ENCODE measurements at places on chromosomes 7 and 10.

GRCh38 chr10:75841266-75841665, 409.8 kb downstream of the LRMDA start:
- no peak for DNase-seq

DNA sequence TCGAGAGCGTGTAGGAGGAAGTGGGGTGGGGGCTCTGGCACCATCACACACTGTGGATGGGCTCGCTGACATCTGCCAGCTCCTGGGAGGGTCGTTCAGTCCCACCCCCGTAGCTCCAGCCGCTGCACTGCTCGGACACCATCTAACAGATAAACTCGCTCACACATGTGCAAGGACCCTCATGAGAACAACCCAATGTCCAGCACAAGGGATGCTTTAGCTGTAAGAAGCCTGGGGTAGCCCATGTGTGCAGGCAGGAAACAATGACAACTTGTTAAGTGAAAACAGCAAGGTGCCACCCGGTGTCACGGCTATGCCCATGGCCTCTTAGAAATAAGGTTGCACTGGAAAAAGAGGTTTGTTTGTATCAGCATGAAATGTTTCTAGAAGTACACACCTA, 14.1 kb downstream of the OGDHL start:
- DNase-seq = no peak

DNA sequence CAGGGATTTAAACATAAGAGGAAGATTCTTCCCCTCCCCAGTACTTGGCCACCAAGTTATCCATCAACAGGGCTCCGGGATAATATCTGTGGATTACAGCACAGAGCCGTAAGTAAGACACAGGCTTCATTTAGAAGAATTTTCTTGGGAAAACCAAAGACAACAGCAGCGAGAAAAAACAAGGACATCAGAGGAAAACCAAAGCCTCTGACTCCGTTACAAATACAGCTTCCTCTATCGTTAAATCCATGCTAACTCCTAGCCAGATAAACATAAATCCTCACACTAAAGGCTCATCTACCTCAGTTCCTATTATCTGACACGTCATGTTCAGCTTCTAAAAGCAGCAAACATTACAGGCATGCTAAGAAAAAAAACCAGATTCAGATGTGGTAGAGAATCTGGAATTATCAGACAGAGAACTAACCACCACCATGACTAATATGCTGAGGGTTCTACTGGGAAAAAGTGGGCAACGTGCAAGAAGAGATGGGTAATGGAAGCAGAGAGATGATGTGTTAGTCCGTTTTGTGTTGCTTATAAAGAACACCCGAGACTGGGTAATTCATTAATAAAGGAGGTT, 48.4 kb downstream of the BRI3 start:
- DNase-seq = no peak

- no peak for DNase-seq
These were observed 76.6 kb downstream of the RBM33 start for GRCh38 chr7:155721056-155721455.

DNA sequence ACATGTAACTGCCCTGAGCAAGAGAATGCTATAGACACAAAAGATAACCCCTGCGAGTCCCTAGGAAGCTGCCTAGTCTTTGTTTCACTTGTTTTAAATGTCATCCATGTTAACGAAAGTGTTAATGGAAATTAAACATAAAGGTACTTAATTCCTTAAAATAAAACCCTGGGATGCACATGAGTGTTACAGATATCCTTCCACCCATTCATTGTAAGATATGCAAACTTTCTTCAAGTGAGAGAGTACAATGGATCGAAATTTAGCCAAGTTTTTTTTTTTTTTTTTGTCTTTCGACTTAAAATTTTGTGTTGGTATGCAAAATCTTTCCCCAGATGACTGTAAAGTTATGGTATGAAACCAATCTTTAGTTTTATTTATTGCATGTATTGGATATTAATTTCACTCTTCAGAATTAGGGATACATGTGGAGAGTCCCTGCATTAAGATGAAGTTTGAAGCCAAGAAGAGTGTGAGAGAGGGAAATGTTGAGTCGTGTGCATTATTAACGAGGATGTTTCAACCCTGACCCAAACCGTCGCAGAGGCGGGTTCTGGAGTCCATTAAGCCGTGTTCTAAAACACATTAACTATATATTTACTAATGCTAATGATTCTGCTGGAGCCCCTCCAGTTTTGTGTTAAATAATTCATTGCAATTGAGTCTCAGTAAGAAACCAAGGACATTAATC, 1.6 kb downstream of the CDK14 start:
- no peak for DNase-seq

DNA sequence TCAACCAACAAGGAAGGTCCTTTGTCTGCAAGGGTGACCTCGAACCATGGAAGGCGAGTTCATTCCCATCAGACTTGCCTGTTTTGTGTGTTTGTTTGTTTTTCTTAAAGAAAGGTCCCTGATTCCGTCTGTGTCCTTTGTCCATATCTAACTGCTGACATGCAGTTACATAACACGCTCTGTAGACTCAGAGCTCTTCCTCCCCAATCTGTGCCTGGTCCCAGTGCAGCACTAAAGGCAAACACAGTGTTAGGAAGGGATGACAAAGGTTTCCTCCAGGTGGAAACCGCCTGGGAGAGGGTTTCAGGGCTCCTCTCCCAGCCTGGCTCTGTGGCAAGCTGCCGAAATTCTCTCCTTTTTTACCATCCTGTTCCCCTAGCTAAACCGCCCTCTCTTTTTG, 13.4 kb downstream of the JCAD start:
- DNase-seq = no peak

GRCh38 chr10:95755511-95756004, 405 bp upstream of the ENTPD1 start:
- no peak for DNase-seq

DNA sequence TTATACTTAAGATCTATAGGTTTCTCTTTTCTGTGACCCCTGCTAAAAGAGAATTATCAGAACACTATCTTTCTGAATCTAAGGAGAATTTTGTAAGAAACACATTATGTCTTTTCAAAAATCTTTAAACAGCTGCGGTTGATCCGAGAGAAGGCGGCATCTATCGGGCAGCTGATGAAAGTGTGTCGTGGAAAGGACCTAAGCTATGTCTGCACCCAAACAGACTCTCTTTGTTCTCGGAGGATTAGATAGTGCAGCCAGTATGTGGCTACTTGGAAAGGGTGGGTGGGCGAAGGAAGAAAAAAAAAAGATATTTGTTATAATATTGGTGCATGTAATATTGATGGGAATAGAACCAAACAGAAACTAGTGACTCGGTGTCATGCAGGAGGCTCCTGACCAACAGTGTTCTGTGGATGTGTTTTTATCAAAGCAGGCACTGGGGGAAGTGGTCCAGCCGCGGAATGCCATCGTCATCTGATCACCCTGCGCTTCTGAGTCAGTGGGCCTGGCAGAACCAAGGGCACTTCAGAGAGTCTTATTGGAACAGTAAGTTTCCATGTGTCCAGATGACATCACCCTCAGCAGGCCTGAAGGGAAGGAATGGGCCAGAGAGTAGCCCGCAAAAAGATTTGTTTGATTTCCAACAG, 509.7 kb upstream of the AKR1E2 start:
- no peak for DNase-seq

- DNase-seq = no peak
These were observed 1.1 kb downstream of the DENND2A start for GRCh38 chr7:140639366-140640053.

DNA sequence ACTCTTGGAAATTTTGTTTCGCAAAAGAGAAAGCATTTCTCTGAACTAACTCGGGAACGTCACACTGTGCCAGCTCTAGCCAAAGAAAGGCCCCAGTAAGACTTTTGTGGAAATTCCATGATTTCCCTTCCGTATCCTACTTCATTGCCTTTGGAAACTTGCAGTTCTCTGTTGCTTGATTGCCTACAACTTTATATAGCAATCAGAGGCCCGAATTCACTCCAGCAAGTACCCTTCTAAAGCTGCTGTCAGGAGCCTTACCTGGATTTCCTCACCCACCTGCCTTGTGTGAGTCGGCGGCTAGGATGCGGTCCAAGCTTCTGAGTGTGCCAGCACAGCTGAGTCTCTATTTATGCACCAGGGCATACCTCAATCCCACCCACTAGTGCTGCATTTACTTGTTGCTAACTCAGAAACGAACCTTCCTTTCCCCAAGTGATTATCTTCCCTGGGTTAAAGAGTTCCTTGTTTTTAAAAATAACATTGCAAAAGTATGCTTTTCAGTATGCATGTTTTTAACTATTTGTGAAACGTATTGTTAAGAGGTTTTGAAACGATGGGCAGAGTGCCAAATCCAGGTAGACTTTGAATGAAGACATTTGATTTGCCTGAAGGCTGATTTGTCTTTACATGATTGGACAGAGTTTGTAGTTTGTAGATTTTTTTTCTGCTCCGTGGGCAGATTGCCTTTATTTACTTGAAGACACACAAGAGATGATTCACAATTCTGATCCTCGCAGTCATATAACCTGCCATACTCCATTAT, at the start of gene AGR2:
Gene AGR2, minus strand, starts transcription at position 326 of the 766 bp plus-strand sequence. CDS start 3,203 bp downstream, outside the sequence.
- DNase-seq = no peak

DNA sequence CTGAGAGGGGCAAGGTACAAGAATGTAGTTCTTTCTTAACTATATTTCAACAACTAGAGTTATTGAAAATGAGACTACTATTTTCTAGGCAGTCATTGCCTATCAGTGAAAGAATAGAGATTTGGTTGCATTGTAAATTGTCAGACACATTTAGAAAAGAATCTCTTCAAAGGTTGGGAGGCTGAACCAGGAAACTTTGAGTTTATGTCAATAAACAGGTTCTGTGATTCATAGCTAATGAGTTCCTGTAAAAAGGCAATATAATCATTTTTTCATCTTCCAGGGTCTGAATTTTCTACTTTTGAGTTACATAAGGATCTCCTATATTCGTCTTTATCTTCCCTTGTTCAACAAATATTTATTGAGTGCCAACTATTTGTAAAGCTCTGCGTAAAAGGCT, 47.1 kb downstream of the MAGI2 start:
- DNase-seq = no peak

DNA sequence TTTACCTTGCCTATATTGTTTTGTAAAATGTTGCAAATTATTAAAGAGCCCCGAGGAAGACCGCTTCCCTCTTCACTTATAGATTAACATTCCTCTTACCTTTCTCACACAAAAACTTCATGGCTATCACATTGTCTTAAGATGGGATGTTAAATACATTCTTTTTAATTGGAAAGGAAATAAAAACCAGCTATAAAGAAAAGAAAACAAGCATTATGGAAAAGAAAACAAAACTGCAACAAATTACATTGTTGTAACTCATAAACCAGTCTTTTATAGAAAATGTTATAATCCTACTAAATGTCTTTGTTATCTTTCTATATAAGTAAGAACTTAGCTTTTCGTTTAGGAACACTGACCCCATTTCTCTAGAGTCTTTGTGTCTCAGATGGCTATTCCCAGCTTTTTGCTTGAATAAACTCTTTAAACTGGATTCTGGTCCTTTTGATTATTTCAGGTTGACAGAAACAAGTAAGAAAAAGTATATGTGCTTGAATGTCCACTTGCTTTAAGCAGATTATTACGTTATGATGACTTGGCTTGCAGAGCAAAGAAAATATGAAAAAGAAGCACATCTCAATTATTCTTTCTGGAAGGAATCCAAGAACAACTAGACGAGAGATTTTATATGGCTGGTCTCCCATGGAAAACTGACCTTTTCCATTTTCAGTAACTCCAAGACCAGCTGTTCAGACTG, 128.2 kb downstream of the AKR1D1 start:
- no peak for DNase-seq

GRCh38 chr7:144525956-144526355, 122.5 kb upstream of the NOBOX start:
- DNase-seq = no peak

DNA sequence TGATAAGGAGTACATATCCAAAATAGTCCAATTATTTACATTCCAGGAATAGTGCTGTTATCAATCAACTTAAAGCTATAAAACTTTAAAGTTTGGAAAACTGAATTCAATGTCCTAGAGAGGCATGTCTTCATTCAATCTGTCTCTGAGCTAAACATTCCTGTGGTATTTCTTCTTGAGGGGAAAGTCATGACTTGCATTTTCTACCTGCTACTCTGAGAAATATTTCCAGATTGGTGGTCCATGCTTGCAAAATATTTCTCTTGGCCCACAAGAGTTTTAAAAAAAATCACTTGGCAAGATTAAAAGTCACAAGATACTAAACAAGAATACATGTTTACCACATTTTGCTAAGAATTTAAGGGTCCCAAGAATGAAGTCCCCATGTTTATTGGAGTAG, 63.6 kb upstream of the HGF start:
- no peak for DNase-seq

- no peak for DNase-seq
These were observed 785.4 kb downstream of the IPMK start for GRCh38 chr10:57482259-57482658.

- no peak for DNase-seq
These were observed 357.4 kb downstream of the ABCA13 start for GRCh38 chr7:48528646-48529045.

DNA sequence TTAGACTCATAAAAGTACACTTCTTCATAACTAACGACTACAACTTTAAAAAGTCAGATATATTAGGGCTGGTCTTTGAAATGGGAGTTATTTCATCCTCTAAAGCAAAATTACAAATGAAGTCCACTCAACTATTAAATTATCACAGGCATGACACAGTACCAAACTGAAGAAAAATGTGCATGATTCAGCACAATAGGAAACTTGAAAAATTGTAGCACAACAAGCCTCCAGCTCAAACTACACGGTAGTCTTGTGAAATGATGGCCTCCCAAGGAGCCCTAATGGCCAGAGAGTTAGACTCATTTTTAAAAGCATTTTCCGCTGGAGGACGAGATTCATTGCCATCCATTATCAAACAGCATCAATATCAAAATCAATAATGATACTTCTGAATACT, 76.4 kb downstream of the MAGI2 start:
- no peak for DNase-seq

DNA sequence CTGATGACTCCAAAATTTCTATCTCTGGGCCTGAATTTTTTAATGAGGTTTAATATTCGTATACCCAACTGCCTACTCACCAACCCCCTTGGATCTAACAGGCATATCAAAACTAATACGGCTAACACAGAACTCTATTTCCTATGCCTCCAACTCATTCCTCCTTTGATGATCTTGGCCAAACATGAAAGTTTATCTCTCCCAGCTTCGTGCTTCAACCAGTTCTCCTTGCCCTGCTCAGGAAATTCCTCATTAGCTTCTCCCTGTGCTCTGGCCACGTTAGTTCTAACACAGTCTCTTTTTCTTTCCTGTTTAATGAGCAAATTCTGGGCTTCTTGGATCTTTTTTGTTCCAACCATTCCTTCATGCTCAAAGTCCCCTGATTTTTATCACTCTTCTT, 138.9 kb upstream of the PTN start:
- DNase-seq = no peak

DNA sequence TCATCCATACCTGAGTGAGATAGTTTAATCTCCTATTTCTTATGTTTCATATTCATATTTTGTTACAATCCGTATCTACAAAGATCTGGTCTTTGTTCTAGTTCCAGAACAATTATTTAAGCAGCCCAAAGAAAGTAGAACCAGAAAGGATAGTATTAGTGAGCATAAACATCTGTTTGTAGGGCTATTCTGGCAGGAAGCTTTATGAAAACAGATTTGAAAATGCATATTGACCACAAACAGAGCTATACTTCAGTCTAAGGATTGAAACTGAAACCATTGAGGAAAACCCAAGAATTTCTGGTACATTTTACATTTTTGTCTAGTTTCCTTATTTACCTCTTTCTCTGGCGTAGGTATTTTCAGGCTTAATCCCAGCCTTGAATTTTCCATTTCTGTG, 28.1 kb downstream of the LRGUK start:
- DNase-seq = no peak

GRCh38 chr7:156703209-156703608, 62.6 kb downstream of the RNF32 start:
- no peak for DNase-seq

Measured in activated T-helper 1 cell treated with anti-CD3 and anti-CD28 coated beads, Interleukin-2, amount 50 U/mL, for 16 hours (primary cell).